Left ventricle myocardium inferior (tissue), 1 donor: ENCODE measurements at places on chromosomes 3 and 15. TPM values are rescaled to one million over a fixed set of nuclear protein-coding genes. Genes with fewer than 3 reads are reported as not detected.

DNA sequence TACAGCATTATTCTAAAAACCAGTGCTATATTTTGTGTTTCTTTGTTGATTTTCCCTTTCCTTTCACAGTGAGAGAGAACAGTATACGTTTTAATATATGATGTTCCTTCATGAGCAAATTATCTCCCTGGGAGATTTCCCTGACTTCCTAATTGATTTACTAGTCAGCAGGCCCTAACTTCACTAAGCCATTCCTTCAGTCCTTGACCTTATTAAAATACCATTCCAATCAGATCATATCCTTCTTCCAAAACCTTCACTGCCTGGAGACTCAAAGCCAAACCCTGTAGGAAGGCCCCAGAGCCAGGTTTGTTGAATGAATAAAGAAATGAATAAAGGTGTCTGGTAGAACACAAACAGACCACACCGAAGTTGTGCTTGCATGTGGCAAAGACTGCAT lies 43.8 kb upstream of the ARHGEF3 start:
- H3K27me3 ChIP-seq, result no peaks in the 10 kb centered on the region
- no peak for DNase-seq
- no peaks in the 10 kb centered on the region for H3K36me3 ChIP-seq

DNA sequence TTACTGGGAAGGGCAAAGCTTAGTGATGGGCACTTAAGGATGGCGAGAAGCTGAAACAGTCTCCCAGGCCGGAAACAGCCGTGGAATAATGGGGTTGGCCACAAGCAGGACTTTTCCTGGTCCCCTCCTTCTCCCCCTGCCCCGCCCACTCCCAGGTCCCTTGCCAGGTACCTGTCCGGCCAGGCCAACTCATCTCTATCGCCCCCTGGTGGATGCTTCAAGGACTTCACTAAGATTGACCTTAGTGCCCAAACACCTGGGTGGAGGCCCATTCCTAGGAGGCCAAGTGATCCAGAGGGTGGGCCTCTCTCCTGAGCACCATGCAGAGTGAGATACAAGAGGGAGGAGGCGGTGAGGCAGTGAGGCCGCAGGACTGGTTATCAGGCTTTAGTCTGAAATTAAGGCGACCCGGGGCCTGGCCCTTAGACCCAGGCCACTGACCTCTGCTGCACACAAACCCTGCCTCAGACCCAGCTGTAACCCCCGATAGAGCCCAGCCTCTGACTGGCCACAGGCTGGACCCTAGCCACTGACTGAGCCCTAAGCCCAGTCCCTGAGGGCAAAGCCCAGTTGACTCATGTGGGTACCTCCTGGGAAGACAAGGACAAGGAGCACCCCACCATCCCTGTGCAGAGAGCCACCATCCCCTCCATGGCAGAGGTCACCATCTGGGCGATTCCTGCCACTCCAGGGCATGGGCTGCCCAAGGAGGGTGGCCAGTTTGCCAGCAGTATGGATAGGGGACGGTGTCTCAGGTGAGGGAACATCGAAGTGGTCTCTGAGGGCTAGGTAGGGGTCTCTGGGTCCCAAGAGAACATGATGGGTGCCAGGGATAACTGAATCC lies 37.6 kb downstream of the VIPR1 start:
- H3K36me3 ChIP-seq, result no peaks in the 10 kb centered on the region
- H3K4me1 ChIP-seq, result peaks cover 25% of the 10 kb centered on the region
- no peak overlapping the region for H3K4me3 ChIP-seq
- DNase-seq, result no peak
- peak overlapping the region; percentile 67 for H3K27ac ChIP-seq

The FRMD4B gene
- 16.1 TPM for total RNA-seq

DNA sequence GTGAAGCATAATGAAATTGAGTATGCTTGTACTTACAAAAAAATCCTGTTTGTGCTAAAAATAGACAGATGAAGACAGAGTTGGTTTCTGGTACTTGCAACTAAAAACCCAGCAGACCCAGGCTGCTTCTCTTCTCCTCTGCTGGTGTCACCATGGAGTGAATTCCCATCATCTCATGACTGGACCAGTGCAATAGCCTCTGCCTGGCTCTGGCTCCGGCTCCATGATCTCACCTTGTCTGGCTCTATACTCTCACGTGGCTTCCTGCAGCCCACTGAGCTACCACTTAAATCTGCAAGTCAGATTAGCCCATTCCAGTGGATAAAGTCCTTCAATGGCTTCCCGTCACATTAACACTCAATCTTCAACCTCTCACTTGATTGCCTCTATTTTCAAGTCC lies 129.2 kb upstream of the CADPS start:
- no peaks in the 10 kb centered on the region for H3K36me3 ChIP-seq
- H3K27me3 ChIP-seq, result no peaks in the 10 kb centered on the region
- no peak for DNase-seq
- no peak overlapping the region for H3K27ac ChIP-seq
- H3K4me3 ChIP-seq, result no peak overlapping the region

The IL12A gene
- total RNA-seq, result 0.60 TPM
